ENCODE measurements at places on chromosomes 16 and 17. TPM values are rescaled to one million over a fixed set of nuclear protein-coding genes. Genes with fewer than 3 reads are reported as not detected.

The TMEM92 gene
- total RNA-seq: 26.6 TPM

The MEIOB gene
- 1.7 TPM for total RNA-seq

The MYO15A gene
- total RNA-seq: 0.14 TPM

The DNAH3 gene
- total RNA-seq: 0.14 TPM

The CMTR2 gene
- total RNA-seq: 13.2 TPM

The HOXB3 gene
- total RNA-seq: 9.3 TPM

The CIAO2B gene
- total RNA-seq: 173 TPM

The RUNDC3A gene
- total RNA-seq: 0.90 TPM

All from A549 treated with CpdA at 1 μM for 4 hours (cell line).